ENCODE measurements at places on chromosomes 4 and X. TPM values are rescaled to one million over a fixed set of nuclear protein-coding genes. Genes with fewer than 3 reads are reported as not detected.

FRAS1 gene
- total RNA-seq, result 0.05 TPM

MAPK10 gene
- 3.1 TPM for total RNA-seq

MGARP gene
- not detected for total RNA-seq

WDR17 gene
- 8.8 TPM for total RNA-seq

GYPA gene
- total RNA-seq, result not detected

SCD5 gene
- not detected for total RNA-seq

SPANXN3 gene
- not detected for total RNA-seq

KLKB1 gene
- 0.73 TPM for total RNA-seq

TMPRSS11F gene
- not detected for total RNA-seq

KDM6A gene
- total RNA-seq, result 57.3 TPM

RTL9 gene
- not detected for total RNA-seq

CENPVL2 gene
- total RNA-seq, result not detected

RRAGB gene
- 22.3 TPM for total RNA-seq

SYP gene
- 1.2 TPM for total RNA-seq

CNGA2 gene
- total RNA-seq, result not detected

AWAT2 gene
- not detected for total RNA-seq

TCP11X2 gene
- not detected for total RNA-seq

MAGEB1 gene
- not detected for total RNA-seq

Data from B cell (primary cell).